ENCODE measurements at places on chromosomes 13 and 19.

DNA sequence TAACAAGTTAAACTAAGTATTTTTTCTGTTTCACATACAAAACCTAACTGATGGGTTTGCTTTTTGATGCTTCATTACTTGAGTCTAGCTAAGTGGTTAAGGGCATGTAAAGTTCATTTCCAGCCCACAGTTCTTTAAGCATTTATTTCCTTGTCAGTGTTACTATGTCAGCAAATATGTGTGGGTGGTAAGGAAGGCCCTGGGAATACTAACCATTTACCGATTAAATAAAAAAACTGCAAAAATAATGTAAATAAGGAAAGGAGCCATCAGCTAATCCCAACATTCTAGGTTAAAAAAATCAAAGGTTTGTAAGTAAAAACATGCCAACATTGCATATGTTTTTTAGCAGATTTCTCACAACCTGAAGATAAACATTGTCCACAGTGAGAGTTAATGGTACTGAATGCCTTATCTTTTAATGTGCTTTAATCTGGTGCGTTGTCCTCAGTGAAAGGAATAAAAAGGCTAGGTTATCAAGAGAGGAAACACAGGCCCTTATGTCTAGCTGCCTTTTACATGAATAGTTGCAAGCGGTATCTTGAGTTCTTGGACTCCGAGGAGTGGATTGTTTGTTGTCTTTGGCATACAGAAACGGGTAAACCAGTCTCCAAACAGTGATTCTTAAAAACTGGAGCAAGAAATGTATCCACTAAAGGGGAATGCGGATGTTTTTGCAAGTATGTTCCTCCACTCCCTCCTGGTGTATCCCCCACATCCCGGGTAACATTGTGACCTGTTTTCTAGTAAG lies 949.6 kb upstream of the SLC10A2 start:
- DNase-seq = no peak

GRCh38 chr13:75959861-75960481 lies 323.8 kb downstream of the LMO7 start:
- no peak for DNase-seq

GRCh38 chr13:112466132-112467058 lies 90.2 kb downstream of the SPACA7 start:
- no peak for DNase-seq

DNA sequence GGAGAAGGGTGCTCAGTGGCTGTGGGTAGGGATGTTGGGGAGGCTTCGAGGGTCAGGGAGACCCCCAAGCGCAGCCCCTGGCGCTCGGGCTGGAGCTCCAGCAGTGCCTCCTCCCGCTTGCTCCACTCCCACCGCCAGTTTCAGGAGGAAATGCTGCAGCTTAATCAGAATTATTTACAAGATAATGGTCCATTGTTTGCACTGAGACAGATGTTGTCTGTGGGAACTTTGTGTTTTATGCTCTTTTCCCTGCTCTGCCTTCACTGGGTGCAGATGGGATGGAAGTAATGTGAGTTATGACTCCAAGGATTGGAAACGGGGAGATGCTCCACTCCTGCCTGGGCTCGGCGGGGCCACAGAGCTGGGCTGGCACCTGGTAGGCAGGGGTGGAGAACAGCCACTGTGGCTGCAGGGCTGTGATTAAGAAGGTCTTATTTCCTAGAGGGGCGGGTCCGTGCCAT lies 192.4 kb downstream of the ZNF536 start:
- no peak for DNase-seq

DNA sequence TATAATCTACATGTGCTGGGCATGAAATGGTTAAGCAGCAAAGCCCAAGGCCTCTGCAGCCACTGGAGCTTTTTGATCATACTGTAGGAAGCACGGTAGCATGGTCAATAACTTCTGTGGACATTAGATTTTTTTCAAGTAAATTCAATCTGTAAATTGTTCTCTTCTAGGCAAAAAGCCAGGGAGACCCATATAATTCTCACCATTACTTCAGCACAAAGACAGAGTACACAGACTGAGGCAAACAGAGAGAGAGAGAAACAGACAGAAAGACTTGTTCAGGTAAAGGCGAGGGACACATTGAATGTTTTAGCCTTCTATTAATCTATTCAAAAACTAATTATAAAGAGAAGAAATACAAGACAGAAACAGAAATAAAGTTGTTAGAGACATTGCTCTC lies 349.4 kb downstream of the RFC3 start:
- no peak for DNase-seq

DNA sequence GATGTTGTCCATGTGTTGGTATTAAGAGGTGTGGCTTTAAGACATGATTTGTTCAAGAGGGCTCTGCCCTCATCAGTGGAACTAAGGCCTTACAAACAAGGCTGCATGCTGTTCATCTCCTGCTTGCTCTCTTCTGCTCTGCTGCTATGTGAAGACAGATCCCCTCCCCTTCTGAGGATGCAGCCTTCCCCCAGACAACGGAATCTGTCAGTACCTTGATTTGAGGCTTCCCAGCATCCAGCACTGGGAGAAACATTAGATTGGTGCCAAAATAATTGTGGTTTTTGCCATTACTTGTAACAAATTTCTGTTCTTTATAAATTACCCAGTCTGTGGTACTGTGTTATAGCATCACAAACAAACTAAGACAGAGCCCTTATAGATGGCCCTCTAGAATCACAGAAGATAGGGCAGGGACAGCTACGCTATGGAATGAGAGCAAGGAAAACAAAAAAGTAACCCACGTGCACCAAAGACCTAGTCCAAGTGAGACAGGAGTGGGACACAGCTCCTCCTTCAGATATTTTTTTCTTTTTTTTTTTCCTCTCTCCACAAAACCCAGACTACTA lies 151.5 kb upstream of the RXFP2 start:
- DNase-seq = no peak

GRCh38 chr13:31433207-31433606 lies 233.4 kb downstream of the B3GLCT start:
- no peak for DNase-seq

GRCh38 chr13:49620170-49620621 lies 8.1 kb upstream of the ARL11 start:
- no peak for DNase-seq

GRCh38 chr19:2887391-2887914 lies 13.3 kb upstream of the ZNF57 start:
- DNase-seq = peak; percentile 25

DNA sequence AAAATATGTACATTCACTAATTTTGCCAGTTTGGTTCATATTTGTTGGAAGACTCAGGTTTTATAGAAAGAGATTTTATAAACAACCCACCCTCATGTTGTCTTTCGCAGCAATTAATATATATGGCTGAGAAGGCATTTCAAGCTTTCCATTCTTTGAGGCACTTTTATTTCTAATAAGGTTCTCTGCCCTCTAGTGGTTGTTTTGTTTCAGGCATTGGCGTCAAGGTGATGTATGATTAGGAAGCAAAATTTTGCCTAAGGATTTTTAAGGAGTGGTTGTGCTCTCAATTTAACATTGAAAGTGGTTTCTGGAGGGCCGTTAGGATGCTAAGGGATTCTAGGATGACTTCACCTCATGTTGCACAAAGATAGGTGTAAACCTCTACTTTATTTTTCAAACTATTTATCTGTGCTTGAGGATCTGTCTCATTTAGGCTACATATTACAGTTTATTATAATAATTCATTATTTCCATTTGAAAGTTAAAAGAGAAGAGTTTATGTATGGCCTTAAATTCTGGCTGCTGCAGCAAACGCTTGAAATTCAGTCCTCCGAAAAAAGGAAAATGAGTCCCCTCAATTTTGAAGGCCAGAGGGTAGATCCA lies 35.9 kb downstream of the OXGR1 start:
- DNase-seq = no peak

DNA sequence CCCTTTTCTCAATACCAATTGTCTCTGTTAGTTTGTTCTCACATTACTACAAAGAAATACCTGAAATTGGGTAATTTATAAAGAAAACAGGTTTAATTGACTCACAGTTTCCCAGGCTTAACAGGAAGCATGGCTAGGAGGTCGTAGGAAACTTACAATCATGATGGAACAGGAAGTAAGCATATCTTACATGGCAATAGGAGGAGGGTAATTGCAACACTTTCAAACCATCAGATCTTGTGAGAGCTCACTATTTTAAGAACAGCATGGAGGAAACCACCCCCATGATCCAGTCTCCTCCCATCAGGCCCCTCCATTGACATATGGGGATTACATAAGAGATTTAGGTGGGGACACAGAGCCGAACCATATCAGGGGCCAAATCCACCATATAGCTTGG lies 1210.1 kb upstream of the SPRY2 start:
- DNase-seq = no peak

DNA sequence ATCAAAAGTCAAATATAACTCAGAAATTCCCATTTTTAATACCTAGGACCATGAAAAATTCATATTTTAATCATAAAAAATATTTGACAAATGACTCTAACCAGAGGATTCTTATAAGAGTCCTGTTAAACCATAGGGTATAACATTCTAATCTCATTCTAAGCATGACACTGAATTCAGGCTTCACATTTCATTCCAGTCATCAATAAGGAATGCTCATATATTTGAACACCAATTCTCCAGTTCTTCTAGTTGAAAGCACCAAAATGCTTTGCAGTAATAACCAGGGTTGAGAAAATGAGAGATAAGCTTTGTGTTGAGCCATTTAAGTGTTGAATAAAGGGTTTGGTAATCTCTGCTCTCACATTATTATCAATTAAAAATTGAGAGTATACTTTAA lies 147.5 kb downstream of the VWA8 start:
- no peak for DNase-seq

DNA sequence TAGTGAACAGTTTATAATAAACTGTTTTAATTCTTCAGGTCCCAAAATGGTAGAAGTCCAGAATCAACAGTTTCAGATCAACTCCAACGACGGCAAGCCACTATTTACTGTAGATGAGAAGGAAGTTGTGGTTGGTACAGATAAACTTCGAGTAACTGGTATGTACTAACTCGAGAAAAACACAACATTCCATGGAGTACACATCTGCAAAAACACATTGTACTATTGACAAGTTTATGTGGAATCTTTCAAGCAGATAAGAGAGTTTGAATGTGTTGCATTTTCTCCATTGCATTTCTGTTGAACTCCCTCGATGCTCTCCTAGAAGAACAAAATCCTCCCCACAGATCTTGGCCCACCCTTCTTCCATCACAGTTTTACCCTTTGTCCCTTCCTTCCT lies 98.5 kb downstream of the SGCG start:
- no peak for DNase-seq

GRCh38 chr19:53977991-53978731 lies 13.3 kb upstream of the CACNG6 start:
- peak; percentile 34 for DNase-seq

DNA sequence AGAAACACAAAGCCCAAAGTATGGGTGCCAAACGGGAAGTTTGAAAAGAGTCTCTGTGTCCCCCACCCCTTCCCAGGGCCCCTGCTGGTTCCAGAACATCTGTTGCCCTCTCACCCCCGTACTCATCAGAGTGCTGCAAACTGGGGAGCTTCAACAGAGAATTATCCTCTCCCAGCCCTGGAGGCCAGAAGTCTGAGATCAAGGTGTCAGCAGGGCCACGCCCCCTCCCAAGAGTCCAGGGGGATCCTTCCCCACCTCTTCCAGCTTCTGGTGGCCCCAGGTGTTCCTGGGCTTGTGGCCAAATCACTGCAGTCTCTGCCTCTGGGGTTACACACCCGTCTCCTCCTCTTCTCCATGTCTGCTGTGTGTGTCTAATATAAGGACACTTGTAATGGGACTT lies 183.4 kb downstream of the PTPRS start:
- DNase-seq = no peak

DNA sequence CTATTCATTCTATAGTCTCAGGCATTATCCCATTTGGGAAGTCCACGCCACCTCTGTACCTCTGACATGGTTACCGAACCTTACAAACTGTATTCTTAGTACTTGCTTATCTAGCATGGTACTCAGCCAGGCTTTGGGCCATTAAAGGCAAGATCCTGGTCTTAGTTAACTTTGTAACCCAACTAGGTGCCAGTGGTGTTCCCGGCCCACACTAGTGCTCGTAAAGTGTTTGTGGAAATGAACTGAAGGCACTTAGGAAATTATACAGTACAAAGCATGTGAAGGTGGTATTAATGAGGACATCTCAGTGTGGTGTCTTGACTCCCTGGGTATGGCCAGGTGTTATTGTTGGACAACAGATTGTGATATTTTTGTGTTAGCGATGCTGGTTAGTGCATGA lies 87.8 kb upstream of the RNF113B start:
- no peak for DNase-seq

DNA sequence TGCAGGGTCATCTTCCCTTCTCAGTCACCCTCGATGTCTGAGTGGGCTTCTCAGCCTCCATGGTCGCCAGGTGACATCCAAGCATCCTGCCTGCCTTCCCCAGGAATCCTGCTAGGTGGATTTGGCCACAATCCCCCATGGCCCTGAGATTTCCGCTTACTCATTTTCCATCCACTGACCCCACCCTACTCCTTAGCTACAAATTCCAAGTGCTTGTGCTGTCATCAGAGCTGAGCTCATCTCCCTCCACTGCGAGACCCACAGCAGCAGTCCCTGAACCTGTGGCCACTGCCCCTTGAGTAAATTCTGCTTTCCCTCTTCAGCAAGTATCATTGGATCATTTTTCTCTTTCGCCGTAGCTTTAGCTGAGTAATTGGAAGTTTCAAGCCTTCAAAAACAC lies 90.5 kb upstream of the ANKRD10 start:
- DNase-seq = no peak

- peak; percentile 68 for DNase-seq
Measured at GRCh38 chr19:1028062-1028926, 1.9 kb downstream of the CNN2 start.

GRCh38 chr13:76293346-76293745 lies 592.9 kb downstream of the KCTD12 start:
- no peak for DNase-seq

DNA sequence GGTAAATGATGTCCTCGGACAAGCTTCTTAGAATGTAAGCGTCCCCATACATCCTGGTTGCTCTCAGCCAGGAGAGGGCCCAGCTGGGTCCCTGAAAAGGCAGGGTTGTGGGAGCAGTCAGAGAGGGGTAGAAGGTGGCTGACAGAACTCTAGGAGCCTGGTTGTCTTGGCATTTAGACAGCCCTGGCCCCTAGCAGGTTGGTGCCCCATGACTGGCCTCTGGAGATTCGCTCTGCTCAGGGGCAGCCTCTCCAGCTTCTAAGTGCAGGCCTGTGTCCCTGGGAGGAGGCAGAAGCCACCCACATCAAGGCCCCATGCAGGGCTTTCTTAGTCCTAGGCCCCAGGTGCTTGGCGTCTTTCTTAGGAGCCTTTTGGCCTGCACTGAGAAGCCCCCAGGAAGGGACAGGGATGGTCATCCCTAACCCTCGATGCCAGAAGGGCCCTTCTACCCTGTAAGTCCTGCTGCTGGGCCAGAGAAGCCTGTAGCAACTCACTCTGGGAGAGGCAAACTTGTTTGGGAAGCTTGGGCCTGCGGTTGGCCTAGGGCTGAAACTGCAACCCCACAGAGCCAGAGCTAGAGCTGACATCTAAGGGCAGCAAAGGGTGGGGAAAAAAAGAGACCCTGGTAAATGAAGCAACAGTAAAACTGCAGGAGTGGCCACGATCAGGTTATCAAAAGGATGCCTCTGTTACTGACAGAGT lies 2.8 kb upstream of the CDX2 start:
- DNase-seq = no peak

GRCh38 chr13:39970177-39970846 lies 314.9 kb downstream of the COG6 start:
- DNase-seq = no peak
